H54 (cell line): ENCODE measurements at places on chromosomes 4 and X.

- DNase-seq = no peak
Measured at GRCh38 chrX:131279197-131279596, 9.9 kb downstream of the IGSF1 start.

GRCh38 chr4:138222046-138222445 lies 20.1 kb downstream of the SLC7A11 start:
- no peak for DNase-seq

- no peak for DNase-seq
Measured at GRCh38 chr4:164531336-164531735, 222.6 kb upstream of the SMIM31 start.

DNA sequence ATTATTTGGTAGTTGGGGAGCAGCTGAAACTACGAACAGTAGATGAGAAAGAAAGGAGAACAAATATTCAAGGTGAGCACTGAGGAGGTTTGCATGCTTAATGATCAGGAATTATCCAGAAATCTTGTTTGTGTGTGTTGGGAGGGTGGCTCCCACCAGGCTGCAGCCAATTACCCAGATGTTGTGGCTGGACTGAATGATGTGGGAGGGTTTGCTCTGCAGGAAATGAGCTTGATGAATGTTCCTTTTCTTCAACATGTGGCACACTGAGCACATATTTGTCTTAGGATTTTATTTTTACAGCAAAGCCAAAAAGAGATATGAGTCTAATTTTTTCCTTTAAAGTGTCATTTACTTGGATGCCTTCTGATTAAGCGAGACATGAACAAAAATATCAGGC lies 48.3 kb upstream of the AMOT start:
- DNase-seq = no peak
